ENCODE measurements at places on chromosomes 4 and X. TPM values are rescaled to one million over a fixed set of nuclear protein-coding genes. Genes with fewer than 3 reads are reported as not detected.

HERC5 gene
- total RNA-seq, result 0.95 TPM

TRIM60 gene
- not detected for total RNA-seq

FRG2 gene
- 1.4 TPM for total RNA-seq

SSX2 gene
- not detected for total RNA-seq

WAS gene
- total RNA-seq, result 0.47 TPM

GPR78 gene
- not detected for total RNA-seq

MAGEE1 gene
- total RNA-seq, result 0.73 TPM

CXCL5 gene
- 0.10 TPM for total RNA-seq

STATH gene
- total RNA-seq, result not detected

RPA4 gene
- total RNA-seq, result not detected

SSX4 gene
- 0.27 TPM for total RNA-seq

CT45A10 gene
- total RNA-seq, result 42.2 TPM

PROM1 gene
- not detected for total RNA-seq

- no peak for DNase-seq
Observed at GRCh38 chr4:104589264-104589868, 94.7 kb upstream of the CXXC4 start.

GRCh38 chr4:113561092-113561491, 200.4 kb downstream of the CAMK2D start:
- no peak for DNase-seq

DNA sequence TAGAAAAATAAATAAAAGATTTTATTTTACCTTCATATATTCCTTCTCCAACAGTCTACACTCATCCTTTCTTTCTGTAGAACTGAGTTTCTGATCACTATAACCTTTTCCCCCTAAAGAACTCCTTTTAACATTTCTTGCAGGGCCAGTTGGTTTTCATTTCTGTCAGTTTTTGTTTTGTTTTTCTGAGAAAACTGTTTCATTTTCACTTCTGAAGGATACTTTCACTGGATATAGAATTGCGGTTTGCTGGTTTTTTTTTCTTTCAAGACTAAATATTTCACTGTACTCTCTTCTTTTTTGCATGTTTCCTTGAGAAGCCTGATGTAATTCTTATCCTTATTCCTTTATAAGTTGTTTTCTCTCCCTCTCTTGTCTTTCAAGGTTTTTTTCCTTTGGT, 90.4 kb upstream of the EOLA2 start:
- no peak for DNase-seq

DNA sequence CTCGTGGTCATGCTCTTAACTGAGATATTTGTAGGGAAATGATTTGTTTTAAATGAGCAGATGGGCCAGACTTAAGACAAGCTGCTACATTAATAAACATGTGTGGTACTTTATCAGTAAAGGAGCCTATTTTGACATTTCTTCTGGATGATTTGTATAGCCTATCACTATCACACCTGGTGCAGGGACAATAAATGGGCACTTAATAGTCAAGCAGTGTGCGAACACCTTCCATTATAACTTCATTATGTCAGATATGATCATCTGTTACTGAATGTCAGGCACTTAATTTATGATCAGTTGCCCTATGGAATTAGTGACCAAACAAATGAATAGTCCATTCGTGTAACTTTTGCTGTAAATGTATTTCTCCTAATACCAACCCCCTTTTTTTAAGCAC, 628.8 kb downstream of the ADGRL3 start:
- DNase-seq, result no peak

- peak; percentile 90 for DNase-seq
Observed at GRCh38 chrX:2710041-2710840, 19.1 kb downstream of the CD99 start.

DNA sequence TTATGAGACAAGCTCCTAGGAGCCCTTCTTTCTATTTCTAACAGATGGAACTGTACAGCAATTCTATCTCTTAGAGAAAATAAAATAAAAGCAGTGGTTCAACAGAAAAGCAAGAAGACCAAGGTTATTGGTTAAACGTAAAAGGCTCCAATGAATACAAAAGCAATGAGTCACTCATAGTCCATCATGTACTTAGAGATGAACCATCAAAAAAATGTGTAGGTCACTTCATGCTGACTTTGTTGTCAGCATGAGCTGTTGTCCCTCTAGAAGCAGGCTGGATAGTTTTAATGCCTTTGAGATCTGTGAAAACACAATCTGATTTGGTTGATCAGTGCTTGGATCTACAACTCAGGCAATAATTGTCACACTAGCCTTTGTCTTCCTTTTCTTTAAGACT, 378.6 kb upstream of the ANXA10 start:
- peak; percentile 26 for DNase-seq

GRCh38 chr4:92264163-92264562, 39.6 kb upstream of the GRID2 start:
- no peak for DNase-seq

GRCh38 chr4:186602978-186603377, 47.6 kb upstream of the MTNR1A start:
- DNase-seq, result no peak

- DNase-seq, result no peak
Observed at GRCh38 chr4:3019145-3019846, 55.0 kb downstream of the HTT-AS start.

DNA sequence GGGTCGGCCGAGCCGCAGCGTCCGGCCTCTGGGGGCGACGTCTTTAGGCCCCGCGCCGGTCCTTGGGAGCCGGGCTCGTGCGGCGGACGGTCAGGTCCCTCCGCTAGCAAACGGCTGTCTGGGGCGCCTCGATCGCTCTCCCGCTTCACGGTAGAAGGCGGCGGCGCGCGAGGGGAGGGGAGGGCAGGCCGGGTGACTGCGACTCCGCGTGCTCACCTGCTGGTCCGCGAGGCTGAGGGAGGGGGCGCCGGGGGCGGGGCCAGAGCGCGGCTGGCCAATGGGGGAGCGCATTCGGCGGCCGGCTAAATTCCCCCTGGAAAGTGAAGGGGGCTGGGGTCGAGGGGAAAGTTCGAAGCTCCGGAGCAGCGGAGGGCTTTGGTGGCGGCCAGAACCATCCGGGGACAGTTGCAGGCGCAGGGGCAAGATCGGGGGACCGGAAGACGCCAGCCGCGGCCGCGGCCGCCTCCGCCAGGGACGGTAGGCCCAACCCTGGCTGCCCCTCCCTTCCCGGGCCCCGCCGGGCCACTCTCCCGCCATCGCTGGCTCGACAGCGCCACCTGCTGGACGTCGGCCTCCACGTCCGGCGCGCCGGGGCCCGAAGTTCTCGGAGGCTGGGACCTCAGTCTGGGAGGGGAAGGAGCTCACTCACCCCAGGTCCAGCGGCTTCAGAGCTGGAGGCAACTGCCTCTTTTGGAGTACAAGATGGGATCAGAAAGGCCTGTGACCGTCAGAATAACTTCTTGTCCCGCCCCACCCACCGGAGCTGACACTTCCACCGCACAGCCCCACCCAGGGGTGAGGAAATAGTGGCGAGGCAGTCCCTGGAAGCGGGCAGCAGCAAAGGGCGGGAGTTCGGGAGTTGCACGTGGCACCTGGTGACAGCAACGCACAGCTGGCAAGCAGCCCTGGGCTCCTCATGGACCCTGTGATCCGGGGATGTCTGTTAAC, 49.9 kb downstream of the ELF4 start:
- peak; percentile 65 for DNase-seq

DNA sequence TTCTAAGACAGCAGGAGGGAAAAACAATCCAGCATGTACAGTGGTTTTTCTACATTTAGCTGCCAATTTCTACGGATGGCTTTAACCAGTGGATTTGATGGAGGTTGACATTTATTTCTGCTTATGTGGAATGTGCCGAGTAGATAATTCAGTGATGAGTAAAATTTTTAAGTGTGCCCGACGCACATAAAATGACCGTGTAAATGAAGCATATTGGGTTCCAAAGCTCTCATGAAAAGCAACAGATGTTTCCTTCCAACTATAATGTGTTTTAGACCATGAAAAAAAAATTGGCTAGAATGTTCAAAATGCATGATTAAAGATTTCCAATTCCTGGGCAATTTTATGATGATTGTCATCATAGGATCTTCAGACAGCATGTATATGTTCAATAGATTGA, 14.1 kb downstream of the INPP4B start:
- no peak for DNase-seq

DNA sequence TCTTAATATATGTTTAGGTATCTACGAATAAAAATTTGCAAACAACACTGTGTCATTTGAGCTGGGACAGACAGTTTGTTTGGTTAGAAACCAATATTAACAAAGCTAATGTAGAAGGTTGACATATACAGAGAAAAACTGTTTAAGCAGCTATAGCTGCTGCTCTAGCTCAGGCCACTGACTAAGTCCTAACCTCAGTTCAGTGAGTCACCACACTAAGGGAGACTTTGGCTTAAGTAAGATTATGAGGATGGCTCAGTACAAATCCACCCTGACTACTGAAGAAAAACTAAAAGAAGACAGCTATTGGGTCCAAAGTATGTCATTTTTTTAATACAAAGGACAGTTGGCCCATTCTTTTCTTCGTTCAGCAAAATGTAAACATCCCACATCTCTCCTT, 717.3 kb upstream of the ACTRT1 start:
- DNase-seq, result peak; percentile 57

DNA sequence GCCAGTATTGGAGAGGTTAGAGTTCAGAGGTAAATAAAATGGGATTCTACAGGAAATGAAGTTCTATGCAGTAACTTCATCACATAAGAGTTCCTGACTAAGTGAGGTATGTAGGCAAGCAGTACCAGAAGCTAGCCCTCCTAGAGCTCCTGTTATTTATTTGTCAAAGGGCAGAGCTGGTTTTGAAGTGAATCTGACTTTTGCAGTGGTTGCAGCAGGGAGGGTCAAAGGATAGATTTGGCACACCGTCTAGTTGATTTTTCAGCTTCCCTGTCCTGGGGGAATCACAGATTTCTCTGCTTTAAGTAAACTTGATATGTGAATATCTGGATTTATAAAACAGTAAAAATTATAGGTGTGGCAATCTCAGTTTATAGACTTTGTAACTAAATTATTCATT, 130.7 kb downstream of the IL1RAPL2 start:
- no peak for DNase-seq

DNA sequence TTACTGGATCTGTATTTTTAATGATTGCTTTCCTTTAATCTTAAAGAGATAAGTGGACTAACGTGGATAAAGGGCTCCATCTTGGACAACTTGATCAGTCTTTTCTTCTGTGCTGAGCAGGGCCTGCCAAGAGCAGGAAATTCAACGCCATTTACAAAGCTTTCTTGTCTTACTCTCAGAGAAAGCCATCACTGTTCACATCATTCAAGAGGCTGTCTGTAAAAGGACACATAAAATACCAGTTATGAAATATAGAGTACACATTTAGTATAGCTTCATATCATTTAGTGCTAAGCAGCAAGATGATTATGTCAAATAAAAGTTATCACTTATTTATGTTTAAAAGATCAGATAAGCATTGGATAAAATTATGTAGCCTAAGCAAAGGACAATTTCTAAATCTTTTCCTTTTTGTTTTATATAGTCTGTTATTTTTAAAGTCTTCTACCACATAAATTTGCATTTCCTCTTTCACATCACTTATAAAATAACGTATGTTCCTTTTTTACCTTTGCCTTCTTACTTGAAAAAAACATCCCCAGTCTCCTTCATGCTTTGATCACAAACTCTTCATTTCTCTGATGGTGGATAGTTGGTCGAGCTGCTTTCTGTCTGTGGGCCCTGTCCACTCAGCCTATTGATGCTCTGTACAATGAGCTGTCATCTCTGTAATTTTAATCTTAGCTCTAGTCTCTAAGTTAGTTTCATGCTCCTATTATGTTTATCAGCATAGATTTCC, 2.1 kb upstream of the CCNG2 start:
- DNase-seq, result no peak

- no peak for DNase-seq
Observed at GRCh38 chr4:119942806-119943205, 123.8 kb downstream of the MAD2L1 start.

DNA sequence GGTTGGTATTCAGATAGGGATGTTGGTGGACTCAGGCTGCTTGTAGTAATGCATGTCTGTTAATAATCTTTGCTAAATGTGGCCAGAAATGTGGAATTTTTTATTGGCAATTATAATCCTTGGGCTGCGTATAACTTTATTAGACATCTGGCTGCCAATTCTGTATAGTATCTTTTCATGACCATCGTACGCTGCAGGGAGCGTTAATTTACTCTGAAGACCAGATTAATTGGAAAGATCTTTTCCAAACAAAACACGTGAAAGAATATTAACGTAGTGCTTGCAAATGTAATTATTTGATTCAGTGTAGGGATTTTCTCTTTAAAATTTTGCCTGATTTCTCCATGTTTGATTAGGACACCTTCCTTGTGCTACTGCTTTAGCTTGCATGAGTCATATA, 38.8 kb upstream of the FTHL17 start:
- no peak for DNase-seq

Data from HT1080 (cell line).